ENCODE measurements at places on chromosomes 12 and 14.

GRCh38 chr12:102503056-102503681, 22.8 kb upstream of the IGF1 start:
- DNase-seq = no peak

DNA sequence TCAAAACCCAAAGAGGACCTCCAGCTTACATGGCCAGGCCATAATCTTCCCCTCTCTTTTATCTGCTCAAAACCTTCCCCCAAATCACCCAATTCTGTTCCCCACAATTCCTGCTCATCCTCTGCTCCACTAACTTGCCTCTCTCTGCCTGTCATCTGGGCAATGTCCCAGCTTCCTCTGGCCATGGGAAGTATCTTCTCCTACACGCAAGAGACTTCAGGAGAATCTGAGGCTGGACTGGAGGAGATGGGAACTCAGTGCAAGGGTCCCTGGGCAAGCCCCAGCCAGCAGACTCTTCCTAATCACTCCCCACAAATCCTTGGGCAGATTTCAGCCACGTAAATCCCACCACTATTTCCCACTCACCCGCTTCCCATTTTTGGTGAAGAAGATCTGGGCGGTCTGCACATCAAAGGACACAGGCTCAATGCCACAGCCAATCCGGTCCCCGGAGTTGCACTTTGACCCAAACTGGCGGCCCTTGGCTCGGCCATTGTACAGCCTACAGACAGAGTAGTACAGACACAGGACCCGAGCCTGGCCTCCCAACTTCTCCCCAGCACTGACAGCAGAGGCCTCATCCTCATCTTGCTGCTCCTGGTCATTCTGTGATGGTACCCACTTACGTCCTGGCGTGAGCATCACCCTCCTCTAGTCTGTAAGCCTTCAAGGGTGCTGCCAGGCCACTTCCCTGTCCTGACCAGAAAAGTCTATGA, 4.7 kb downstream of the SPRYD3 start:
- DNase-seq = no peak

GRCh38 chr12:118582863-118583262, 206.5 kb downstream of the SUDS3 start:
- DNase-seq = no peak

GRCh38 chr12:88855301-88855700, 275.0 kb upstream of the KITLG start:
- no peak for DNase-seq

GRCh38 chr12:47458279-47458678, 247.6 kb downstream of the RPAP3 start:
- no peak for DNase-seq

DNA sequence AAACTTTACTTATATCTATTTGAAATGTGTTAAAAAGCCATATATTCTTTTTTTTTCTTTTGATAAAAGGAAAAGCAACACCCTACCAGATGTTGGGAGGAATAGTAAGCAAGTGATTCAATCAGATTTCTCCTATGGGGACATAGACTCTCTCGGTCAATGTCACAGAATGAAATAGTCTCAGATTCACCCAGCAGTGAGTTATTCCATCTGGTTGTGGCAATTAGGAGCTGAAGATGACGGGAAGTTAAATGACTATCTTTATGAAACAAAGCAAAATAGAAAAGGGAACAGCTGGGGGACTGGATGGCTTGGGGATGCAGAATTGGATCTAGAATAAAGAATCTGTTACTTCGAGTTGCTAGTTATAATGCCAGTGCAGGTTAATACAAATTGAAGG, 857.0 kb downstream of the NRXN3 start:
- no peak for DNase-seq

GRCh38 chr12:87815771-87816585, 213.2 kb downstream of the C12orf50 start:
- no peak for DNase-seq

DNA sequence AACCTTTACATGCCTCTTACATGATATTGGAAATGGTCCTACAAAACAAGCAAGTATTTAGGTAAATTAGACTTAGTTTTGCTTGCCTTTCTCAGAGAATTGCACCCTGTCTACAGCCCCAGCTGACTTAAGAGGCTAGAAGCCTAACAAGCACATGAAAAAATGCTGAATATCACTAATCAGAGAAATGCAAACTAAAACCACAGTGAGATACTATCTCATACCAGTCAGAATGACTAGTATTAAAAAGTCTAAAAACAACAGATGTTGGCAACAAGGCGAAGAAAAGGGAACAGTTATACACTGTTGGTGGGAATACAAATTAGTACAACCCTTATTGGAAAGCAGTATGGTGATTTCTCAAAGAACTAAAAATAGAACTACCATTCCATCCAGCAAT, 103.8 kb downstream of the EGLN3 start:
- DNase-seq = no peak

GRCh38 chr14:35406506-35407305, 2.2 kb upstream of the NFKBIA start:
- no peak for DNase-seq

DNA sequence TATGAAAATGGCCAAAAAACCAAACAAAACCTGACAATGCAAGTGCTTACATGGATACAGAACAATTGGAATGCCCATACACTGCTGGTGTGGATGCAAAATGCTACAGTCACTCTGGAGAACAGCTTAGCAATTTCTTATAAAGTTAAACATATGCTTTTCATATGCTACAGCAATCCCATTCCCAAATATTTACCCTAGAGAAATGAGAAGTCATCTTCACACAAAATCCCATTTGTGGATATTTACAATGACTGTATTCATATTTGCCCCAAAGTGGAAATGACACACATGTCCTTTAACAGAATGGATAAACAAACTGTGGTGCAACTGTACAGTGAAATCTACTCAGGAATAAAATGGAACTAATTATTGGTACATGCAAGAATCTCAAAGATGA, 20.4 kb downstream of the SAV1 start:
- no peak for DNase-seq

DNA sequence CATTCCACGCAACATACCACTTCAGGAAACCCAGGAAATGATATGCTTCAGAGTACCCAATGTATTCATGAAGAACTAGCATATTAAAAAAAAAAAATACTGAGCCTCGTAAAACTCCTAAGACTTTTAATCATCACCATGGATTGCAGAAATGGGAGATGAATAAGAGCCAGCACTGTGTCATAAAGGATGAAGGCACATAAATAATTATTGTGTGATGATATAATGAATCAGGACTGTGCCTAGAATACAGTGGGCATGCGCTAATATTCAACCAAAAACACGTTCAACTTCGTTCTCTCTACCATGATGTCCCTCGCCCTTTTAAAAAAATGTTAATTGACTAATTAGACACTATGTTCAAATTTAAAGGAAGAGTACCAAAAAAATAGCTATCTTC, 68.7 kb downstream of the CIT start:
- DNase-seq = no peak

DNA sequence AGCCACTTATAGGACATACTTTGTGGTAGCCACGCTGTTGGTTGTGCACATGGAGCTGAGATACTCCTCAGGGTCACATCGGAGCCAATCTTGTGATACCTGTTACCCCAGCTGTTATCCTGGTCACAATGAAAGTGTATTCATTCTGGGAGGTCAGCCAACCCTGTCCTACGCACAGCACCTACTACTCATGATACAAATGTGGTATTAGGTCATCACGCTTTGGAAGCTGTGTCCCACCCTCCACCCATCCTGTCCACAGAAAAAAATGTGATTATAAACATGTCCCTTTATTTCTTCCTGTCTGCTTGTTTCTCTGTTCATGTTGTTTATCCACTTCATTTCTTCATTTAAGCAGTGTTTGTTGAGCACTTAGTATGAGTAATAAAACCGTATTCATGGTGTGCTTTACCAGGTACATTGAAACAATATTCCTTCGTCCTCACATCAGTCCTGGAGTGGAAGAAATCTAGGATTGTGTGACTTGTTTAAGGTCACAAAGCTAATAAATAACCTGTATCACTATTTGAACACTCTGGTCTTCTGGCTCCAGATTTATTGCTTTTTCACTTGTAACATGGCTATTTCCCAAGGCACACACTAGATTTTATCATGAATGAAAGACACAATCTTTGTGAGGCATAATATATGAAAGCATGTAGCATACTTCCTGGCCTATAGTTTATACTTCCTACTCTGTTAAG, 73.1 kb downstream of the DERA start:
- DNase-seq = no peak

GRCh38 chr12:65653946-65654629, 170.2 kb upstream of the HMGA2 start:
- no peak for DNase-seq

GRCh38 chr12:25958428-25959070, at the start of gene RASSF8:
TSS of gene RASSF8 (plus strand) at chr12:25958682. CDS start at chr12:26055344, 96,662 bp downstream.
- DNase-seq = peak; percentile 65

GRCh38 chr12:118238888-118239287, 103.0 kb downstream of the PEBP1 start:
- no peak for DNase-seq

GRCh38 chr12:80373666-80374065, 70.4 kb upstream of the PTPRQ start:
- DNase-seq = no peak

GRCh38 chr14:73026845-73027542, at the start of gene ZFYVE1:
TSS of gene ZFYVE1 (minus strand) at chr14:73027106. CDS start at chr14:73024508, 2,598 bp downstream.
- DNase-seq = peak; percentile 84

DNA sequence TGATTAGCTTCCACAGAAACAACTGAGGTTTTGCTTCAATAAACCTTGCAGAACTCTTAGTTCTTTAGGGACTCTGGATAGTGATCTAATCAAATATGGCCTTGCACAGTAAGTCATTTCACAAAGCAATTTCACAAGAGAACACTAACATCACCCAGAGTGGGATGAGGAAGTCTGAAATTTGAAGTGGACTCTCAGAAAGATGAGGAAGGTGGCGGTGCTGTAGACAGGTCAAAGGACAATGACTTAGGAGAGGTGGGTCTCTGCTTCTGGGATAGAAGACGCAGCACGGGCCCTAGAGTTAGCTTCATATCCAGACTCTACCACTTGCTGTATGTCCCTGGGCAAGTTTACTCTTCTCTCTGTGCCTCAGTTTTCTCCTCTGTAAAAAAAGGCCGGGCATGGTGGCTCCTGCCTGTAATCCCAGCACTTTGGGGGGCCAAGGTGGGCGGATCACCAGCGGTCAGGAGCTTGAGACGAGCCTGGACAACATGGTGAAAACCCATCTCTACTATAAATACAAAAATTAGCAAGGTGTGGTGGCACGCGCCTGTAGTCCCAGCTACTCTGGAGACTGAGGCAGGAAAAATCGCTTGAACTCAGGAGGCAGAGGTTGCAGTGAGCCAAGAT, 18.9 kb downstream of the FOS start:
- DNase-seq = no peak

DNA sequence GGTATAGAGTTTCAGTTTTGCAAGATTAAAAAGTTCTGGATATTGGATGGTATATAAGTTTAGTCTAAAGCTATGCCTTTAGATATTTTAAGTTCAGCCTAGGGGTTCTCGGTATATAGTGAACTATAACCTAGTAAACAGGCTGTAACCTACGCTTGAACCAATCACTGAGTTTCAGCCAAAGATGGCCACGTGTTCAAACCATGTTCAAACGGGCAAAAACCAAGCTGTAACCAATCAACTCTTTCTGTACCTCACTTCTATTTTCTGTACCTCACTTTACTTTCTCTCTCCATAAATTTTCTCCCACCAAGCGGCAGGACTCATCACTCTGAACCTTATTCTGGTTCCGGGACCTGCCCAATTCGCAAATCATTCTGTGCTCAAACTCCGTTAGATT, 1.4 kb downstream of the TMBIM4 start:
- DNase-seq = no peak

DNA sequence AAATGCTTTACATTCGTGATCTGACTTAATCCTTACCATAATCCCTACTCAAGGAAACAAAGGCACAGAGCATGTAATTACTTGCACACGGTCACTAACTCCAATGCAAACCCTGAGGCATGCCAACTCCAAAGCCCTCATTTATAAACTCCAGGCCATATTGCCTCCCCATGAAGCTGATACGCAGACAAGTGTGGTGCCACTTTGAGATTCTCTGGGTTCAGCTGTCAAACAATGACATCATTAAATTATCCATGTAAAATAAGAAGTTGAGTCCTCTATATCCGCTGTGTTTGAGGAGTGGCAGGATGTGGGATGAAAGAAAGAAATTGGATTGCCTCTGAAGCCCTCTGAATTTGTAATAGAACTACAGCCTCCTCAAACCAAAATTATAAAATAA, 62.8 kb downstream of the ANO4 start:
- no peak for DNase-seq

GRCh38 chr12:116539905-116540482, 19.2 kb upstream of the MAP1LC3B2 start:
- no peak for DNase-seq

DNA sequence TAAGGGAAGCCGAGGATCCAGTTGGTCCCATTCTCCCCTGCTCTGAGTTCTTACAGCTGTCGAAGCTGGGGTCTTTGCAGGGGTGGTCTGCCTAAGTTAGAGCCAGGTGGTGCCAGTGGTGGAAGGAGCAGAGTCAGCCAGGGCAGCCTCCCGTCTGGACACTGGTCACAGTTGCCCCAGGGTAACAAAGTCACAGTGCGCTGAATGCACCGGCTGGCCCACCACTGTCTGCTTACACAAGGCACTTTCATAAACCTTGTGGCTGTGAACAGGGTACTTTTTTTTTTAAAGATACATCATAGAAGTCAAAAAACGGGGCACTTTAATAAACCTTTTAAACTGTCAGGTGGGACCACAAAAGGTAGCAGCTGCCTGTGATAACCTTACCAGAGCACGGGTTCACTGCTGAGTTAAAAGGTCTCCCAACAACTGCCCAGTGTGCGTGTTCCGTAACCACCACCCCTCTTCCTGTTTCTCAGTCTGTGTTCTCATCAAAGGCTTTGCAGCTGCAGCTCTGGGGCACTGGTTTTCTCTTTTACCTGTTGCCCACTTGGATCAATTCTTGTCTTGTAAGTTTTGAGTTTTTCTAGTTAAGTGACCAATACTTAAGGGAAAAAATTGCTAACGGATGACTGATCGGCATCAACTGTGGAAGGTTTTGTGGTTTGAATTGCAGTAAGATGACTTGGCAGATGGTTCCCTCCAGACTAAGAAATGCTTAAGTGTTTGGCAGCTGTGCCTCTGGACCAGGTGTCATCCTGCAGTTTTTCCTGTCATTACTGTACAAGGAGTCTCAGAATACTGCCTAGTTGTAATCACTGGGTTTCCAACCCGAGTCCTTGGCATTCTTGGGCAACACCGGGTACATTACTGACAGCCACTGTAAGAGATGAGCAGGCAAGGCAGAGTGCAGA, 55.9 kb downstream of the DYNC1H1 start:
- peak; percentile 61 for DNase-seq
